Renal pelvis (tissue), 12 donors: ENCODE measurements at places on chromosomes 3 and 15. TPM values are rescaled to one million over a fixed set of nuclear protein-coding genes. Genes with fewer than 3 reads are reported as not detected.

The FOXL2NB gene
- 0.03 TPM for polyA plus RNA-seq

The C2CD4A gene
- 0.40 TPM for polyA plus RNA-seq

The CDCP1 gene
- polyA plus RNA-seq = 1.0 TPM

The DNASE1L3 gene
- polyA plus RNA-seq = 5.8 TPM

The MCF2L2 gene
- 2.0 TPM for polyA plus RNA-seq

The SYNPR gene
- 0.09 TPM for polyA plus RNA-seq

The IQCH gene
- polyA plus RNA-seq = 10.1 TPM

The ZNF501 gene
- polyA plus RNA-seq = 10.8 TPM

The CNTN3 gene
- polyA plus RNA-seq = 5.4 TPM

The LRRIQ4 gene
- polyA plus RNA-seq = 0.11 TPM

The ADIPOQ gene
- polyA plus RNA-seq = not detected
